ENCODE measurements at places on chromosomes 3 and 15.

DNA sequence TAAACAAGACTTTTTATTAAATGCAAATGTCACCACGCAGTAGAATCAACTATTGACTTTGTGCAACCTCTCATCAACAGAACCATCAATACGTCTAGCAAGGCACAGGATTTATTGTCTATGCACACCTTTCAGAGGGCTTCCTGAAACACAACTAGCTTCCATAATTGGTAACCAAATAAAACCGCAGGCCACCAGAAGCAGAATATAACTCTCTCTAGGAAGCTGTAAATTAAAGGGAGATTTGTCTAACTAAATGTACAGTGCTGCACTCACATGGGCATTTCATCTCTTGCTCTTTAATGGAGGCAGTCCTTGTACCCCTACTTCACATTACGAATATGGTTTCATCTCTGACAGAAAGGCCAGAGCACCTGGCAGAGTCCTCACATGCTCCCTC lies 93.0 kb downstream of the FHIT start:
- no peak for DNase-seq

DNA sequence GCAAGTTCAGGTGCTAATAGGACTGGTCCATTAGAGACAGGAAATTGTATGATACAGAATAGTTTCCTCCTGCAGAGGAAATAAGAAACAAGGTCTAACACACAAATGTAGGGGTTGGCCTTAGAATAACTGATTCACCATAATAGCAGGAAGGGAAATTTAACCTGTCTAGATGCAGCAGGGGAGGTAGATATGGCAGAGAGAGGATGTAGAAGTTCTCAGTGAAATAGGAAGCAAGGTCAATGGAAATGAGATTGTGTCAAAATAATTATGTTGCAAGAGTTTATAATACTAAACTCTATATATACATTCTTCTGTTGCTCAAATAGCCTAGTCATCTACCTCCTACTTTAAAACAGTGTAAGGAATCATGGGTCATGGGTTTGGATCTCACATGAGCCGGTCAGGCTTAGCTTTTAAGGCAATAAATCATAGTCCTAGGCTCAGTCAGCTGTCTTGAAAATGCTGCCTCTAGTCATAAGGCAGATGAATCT lies 17.0 kb downstream of the BCL2A1 start:
- no peak for DNase-seq

GRCh38 chr3:42230860-42231259 lies 35.1 kb downstream of the CCK start:
- DNase-seq: no peak

DNA sequence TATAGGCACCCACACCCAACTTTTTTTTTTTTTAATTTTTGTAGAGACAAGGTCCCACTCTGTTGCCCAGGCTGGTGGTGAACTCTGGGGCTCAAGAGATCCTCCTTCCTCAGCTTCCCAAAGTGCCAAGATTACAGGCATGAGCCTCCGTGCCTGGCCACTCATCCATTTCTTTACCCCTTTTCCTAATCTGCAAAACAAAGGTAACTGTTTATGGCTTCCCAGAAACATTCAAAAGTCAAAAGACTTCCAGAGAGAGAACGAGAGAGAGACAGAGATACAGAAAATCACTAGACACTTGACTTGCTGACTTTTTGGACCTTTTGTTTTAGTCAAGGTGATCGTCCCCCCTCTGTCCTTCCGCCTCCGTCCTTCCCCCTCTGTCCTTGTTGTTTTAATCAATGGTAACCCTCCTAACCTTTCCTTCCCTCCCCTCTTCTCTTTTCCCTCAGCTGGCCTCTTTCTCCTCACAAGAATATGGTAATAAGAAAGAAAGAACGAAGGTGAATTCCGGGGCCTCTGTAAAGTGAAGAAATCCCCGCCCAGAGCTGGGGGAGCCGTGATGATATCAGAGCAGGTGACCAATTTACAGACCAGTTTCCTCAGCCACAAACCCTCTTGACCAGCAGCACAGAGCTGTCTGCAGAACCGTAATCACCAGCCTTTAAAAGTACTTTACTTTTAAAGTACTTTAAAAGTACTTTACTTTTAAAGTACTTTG lies 21.9 kb downstream of the KLHL6 start:
- no peak for DNase-seq

DNA sequence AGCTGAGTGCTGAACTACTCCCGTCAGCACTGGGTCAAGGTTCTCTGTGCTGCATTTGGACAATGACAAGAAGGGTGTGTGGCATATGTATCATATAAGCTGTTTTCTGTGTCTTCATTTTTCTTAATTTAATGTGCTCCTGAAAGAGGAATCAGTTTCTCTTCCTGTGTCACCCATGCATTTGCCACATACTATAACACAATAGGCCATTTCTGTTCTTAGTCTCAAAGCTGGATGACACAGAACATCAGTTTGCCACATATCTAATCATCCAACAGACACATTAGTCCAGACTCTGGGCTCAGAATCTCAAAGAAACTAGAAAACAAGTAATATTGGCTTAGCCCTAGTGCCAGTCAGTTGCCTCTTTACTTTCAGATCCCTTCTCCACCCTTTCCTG lies 34.1 kb downstream of the CEP19 start:
- no peak for DNase-seq

- DNase-seq: no peak
Measured at GRCh38 chr15:70284438-70285214, 186.9 kb upstream of the TLE3 start.

- no peak for DNase-seq
Measured at GRCh38 chr15:53446376-53446775, 313.1 kb downstream of the WDR72 start.

- DNase-seq: no peak
Measured at GRCh38 chr3:39150148-39150802, 3.1 kb downstream of the CSRNP1 start.

- no peak for DNase-seq
Measured at GRCh38 chr3:179321668-179322285, 1.1 kb upstream of the ZNF639 start.

DNA sequence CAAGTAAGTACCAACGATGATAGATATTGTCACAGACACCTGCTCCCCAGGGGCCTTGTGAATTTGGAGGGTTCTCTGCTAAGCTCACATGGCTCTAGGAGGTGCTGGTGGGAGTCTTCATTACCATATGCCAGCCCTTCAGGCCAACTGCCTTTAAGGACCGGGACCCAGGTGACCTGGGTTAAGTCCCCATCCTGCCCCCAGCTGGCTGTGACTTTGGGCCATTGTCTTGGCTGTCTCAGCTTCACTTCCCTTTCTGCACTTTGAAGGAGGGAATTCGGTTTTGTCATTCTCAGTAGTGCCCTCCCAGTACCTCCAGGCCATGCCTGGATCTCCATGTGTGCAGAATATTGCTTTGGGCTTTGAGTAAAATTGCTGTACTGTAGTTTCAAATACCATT lies 72.8 kb upstream of the ACAD9 start:
- DNase-seq: no peak

DNA sequence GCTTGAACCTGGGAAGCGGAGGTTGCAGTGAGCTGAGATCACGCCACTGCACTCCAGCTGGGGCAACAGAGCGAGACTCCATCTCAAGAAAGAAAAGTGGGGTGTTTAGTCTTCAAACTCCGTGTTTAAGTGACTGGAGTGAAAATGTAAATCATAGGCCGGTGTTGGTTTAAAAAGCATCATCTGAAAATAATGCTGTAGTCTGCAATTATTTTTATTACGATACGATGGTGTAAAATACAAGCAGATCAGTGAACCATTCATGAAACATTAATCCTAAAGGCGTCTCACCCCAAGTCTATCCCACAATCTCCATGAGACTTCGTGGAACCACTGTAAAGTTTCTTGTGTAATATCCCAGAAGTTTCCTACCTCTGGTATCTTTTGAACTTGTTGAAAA lies 6.3 kb downstream of the CTNNB1 start:
- no peak for DNase-seq

GRCh38 chr3:181713280-181713647 lies 1.5 kb downstream of the SOX2 start:
- DNase-seq: no peak

GRCh38 chr3:141767066-141767465 lies 3.9 kb downstream of the GRK7 start:
- no peak for DNase-seq

GRCh38 chr3:168066882-168067281 lies 28.8 kb downstream of the GOLIM4 start:
- no peak for DNase-seq

- no peak for DNase-seq
Measured at GRCh38 chr3:197399486-197399885, 101.1 kb upstream of the DLG1 start.

DNA sequence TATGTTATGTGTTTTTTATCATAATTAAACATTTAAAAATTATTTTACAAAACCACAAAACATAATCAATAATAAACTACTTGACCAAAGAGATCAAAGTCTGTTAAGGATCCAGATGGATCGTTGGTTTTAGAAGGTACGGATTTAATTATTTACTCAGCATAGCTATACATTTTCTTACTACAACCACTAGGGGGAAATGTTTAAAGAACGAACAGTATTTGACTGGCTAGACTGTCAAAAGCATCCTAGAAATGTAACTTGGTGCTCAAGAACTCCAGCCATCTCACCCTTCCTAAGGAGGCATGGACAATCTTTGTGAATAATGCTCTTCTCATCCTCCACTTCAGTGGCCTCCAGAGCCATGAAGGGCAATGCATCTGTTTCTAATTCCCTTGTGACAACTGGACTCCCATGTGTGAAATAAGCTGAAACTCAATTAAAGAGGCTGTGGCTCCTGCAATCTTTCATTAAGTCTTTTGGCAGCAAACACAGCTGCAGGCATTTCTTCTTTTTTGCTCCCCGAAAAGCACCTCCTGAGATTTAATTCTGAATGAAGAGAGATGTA lies 94.7 kb upstream of the TUSC7 start:
- DNase-seq: no peak

- DNase-seq: no peak
Measured at GRCh38 chr3:21682206-21682605, 68.8 kb downstream of the ZNF385D start.

- DNase-seq: no peak
Measured at GRCh38 chr15:42848846-42849245, 71.7 kb downstream of the TTBK2 start.

- DNase-seq: no peak
Measured at GRCh38 chr15:40332113-40332781, 8.5 kb downstream of the CCDC9B start.

- no peak for DNase-seq
Measured at GRCh38 chr3:138440596-138440995, 6.2 kb downstream of the ESYT3 start.

DNA sequence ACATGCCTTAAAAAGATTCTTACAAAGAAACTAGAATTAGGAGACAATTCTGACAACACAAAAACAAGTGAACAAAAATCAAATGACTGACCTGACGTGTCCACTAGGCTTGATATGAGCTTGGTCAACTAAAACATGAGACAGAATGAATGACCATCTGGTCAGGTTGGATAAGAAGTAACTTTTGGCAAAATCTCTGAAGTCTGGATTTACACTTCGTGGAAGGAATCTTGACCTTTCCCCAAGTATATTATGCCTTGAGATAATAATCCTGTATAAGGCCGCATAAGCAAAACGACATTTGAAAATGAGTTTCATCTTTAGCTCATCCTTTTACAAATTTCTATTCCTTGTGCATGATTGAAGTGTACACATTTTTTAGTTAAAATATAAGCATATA lies 1.1 kb upstream of the TF start:
- DNase-seq: no peak

GRCh38 chr3:50425911-50426310 lies 66.6 kb upstream of the TMEM115 start:
- no peak for DNase-seq

DNA sequence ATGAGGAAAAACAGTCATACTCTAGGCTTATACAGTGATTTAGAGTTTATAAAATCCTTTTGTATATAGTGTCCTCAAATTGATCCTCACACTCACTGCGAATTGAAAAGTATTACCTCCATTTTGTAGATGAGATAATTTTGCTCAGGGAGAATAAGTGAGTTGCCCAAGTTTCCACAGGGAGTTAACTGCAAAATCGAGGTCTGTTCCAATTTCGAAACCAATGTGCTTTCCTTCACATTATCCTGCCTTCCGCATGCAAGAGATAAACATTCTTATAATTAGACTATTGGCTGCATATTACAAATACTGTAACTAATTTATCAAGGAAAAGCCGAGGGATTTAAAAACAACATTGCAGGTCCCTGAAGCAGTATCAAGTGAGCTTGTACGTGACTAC lies 667.0 kb downstream of the SQOR start:
- no peak for DNase-seq

DNA sequence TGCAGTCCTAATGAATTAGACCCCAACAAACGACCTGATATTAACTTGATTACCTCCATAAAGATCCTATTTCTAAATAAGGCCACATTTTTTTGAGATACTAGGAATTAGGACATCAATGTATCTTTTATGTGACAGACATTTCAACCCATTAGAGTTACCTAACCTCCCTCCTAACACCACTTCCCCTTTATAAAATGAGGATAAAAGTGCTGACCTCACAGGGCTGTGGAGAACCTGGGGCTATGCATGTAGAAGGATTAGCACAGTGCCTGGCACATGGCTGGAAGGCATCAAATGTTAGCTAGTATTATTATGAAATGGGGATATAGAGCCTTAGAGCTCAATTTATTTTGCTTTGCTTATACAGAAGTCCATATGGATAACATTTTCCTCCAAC lies 53.5 kb upstream of the LRRN1 start:
- no peak for DNase-seq

- DNase-seq: no peak
Measured at GRCh38 chr15:50082066-50082465, 37.0 kb downstream of the ATP8B4 start.

DNA sequence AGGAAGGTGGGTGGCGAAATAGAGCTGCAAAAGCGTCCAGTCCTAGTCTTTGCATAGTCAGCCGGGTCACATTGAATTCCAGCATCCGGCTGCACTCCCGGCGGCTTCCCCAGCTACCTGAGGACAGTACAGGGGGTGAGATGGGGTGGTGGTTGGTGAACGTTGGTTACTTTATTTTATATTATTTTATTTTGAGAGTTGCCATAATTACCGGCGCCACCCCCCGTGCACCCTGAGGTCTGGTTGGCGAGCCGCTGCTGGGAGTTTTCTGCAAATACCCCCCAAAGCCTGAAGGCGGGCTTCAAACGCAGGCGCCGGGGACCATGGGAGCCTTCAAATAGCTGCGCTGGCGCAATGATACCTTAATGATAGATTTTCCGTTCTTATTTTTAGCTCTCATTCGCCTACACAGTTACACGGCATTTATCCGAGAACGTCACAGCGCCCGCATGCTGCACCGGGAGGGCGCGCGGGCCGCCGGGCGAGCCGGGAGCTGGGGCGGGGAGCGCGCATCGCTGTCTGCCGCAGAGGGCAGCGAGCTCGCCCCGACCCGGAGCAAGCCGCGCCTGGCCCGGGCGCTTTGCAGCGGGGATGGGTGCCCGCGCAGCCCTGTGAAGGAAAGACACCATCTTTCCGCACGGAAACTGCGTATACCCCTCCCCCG lies 756 bp upstream of the RASGRF1 start:
- DNase-seq: no peak

- no peak for DNase-seq
Measured at GRCh38 chr3:99969136-99969535, 145.2 kb downstream of the FILIP1L start.

GRCh38 chr15:92636401-92636907 lies 19.1 kb downstream of the FAM174B start:
- no peak for DNase-seq

- no peak for DNase-seq
Measured at GRCh38 chr3:71029770-71030169, 553.8 kb downstream of the FOXP1 start.

Data from T-helper 9 cell (primary cell).